BJ (cell line): ENCODE measurements at places on chromosomes 7 and 10. TPM values are rescaled to one million over a fixed set of nuclear protein-coding genes. Genes with fewer than 3 reads are reported as not detected.

Gene LAMTOR4
- 125 and 193 TPM in 2 replicates for polyA plus RNA-seq

- no peak for DNase-seq
These were observed 613.2 kb downstream of the SDK1 start for GRCh38 chr7:3914051-3914775.

- DNase-seq = no peak
These were observed 23.3 kb downstream of the LRRC20 start for GRCh38 chr10:70359017-70359550.

- DNase-seq = no peak
These were observed 184.1 kb downstream of the HIBADH start for GRCh38 chr7:27478556-27478955.
